ENCODE measurements at places on chromosomes 12 and 14.

DNA sequence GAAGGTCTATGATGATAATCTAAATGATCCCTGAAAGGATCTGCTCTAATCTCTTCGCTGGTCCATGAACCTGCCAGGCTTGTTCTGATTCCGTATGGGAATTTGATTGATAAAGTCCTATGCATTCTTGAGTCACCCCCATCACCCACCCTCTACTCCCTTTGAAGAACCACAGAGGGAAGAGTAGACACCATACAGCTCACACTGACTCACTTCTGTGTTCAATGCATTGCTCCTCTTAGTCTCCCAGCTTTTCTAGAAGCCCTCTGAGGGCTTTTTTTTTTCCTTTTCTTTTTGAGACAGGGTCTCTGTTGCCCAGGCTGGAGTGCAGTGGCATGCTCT lies 18.5 kb upstream of the GPRC5A start:
- DNase-seq: no peak

DNA sequence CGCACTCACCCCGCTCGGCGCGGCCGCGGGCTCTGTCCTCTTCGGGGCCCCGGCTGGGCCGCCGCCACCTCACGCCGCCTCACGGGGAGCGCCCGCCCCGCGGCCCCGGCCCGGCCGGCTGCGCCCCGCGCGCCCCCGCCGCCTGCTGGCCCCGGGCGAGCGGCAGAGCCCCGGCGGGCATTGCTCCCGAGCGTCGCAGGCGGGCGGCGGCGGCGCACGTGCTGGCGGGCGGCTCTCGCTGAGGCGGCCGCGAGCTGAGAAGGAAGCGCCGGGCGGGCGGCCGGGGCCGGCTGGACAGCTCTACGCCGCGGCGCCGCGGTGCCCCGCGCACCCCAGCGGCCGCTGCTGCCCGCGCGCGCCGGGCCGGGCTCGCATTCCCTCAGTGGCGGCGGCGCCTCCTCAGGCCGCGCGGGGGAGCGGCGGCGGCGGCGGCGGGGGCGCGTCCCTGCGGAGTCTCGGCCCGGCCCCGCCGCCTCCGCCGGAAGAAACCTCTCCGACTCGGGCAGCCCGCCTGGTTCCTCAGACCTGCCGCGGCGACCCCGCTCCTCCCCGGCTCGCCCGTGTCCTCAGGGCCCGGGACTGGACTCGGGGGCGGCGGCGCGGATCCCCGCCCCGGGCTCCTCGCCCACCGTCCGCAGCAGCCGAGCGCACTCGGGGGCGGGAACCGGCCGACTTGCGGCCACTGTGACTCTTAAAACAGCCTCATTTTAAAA lies at the start of gene PITPNM2:
Gene PITPNM2 (minus strand): TSS at position 347 of the 713 bp plus-strand sequence. CDS start 116,500 bp downstream, outside the sequence.
- peak; percentile 34 for DNase-seq

- DNase-seq: no peak
Observed at GRCh38 chr12:93902736-93903562, 225.8 kb downstream of the CRADD start.

GRCh38 chr12:124764870-124765580 lies 98.6 kb downstream of the SCARB1 start:
- no peak for DNase-seq

GRCh38 chr14:68297876-68298468 lies 478.4 kb downstream of the RAD51B start:
- DNase-seq: no peak

DNA sequence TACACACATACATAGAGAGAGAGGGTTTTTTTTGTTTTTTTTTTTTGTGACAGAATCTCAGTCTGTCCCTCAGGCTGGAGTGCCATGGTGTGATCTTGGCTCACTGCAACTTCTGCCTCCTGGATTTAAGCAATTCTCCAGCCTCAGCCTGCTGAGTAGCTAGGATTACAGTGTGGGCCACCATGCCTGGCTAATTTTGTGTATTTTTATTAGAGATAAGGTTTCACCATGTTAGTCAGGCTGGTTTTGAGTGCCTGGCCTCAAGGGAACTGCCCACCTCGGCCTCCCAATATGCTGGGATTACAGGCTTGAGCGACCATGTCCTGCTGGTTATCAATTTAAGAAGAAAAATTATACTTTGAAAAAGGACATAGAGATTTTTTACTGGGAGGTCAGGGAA lies 710.6 kb downstream of the SLC6A15 start:
- DNase-seq: no peak

- no peak for DNase-seq
Observed at GRCh38 chr12:118424884-118425283, 48.5 kb downstream of the SUDS3 start.

- DNase-seq: no peak
Observed at GRCh38 chr12:125129591-125130255, 64.5 kb downstream of the AACS start.

DNA sequence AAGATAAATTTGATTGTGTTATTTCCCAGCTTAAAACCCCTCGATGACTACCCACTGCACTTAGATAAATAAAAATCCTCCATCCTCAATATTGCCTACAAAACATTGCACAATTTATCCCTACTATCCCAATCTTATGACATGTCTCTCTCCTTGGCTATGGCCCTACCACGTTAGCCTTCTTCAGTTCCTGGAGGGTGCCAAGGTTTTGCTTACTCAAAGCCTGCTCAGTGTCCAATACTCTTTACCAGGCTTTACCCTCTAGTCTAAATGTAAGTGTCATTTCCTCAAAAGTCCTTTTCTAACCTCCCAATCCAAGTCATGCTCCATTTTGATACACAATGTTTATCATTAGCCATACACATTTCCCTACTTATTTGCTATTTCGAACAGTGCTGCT lies 35.0 kb upstream of the PPM1A start:
- no peak for DNase-seq

DNA sequence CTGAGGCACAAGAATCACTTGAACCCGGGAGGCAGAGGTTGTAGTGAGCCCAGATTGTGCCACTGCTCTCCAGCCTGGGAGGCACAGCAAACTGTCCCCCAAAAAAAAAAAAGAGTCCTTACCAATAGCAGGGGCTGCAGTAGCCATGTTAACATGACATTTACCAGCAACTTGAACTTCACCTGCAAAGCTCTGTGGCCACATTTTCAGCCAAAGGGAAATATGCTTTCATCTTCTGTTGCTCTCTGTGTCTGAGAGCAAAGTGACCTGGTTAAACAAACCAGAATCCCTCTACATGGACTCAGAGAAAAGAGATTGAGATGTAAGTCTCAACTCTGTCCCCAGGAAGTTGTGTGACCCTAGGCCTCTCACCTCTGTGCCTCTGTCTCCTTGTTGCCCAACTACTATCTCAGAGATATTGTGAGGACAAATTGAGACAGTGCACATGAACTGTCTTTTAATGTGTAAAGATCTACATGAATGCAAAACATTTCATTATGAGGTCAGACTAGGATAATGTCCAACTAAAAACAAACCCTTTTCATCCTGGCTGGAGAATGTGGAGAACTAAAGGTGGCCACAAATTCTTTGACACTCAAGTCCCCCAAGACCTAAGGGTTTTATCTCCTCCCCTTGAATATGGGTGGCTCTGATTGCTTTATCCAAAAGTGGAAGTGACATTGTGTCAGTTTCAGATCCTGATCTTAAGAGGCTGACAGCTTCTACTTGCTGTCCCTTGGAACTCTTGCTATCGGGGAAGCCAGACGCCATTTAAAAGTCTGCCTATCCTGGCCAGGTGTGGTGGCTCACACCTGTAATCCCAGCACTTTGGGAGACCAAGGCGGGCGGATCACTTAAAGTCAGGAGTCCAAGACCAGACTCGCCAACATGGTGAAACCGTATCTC lies 24.7 kb upstream of the P2RX4 start:
- no peak for DNase-seq

DNA sequence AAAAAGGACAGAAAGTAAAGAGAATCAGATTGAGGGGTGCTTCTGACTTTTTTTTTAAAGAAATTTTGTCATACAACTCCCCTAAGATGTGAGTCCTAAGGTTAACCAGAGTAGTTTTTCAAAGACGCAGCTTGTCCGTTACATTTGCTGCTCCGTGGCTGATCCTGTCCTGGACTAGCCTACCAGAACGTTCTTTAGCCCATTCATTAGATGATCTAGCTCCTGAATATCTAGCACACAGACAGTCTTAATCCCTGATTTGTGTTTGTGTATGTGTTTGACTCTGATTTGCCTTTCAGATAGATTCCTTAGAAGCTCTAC lies 60.3 kb downstream of the SAMD4A start:
- DNase-seq: no peak

GRCh38 chr14:55921511-55921910 lies 196.7 kb upstream of the PELI2 start:
- no peak for DNase-seq

- DNase-seq: no peak
Observed at GRCh38 chr12:15056218-15056617, 83.4 kb downstream of the PDE6H start.

GRCh38 chr12:83083616-83084015 lies 396.9 kb downstream of the TMTC2 start:
- no peak for DNase-seq

DNA sequence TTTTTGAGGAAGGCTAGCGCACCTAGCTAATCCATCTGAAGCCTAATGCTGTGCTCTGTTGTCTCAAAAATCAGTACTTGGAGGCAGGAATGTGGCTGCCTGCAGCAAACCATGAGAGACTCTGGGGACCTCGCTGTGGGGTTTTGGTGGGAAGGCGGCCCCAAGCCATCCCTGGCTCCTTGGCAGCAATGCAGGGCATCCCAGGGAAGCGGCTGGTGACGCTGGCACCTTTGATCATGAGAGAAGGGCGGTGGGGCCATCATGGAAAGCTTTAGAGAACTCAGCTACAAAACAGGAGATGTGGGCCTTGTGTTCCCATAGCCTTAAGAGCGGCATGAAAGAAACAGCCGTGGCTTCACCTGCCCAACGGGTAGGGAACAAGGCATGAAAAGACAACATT lies 101.1 kb upstream of the SFSWAP start:
- no peak for DNase-seq

All from activated CD4-positive, CD25-positive, alpha-beta regulatory T cell (primary cell).